ENCODE measurements at places on chromosomes 1 and 21.

DNA sequence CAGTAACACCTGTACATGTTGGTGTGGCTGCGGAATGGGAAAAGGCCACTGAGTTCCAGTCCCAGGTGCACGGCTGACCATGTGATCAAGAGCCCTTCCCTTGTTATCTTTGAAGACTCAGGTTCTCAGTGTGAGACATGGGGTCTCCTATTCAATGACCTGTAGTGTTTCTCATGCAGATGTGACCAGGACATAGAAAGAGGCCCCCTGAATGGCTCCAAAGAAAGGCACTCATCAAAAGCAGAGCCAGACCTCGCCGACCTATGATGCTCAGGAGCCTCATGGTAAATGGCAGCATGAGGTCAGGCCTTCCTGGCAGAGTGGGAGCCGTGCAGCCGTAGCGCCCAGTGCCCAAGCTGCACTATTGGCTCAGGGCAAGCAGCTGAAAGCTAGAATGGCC, 42.3 kb upstream of the HAO2 start:
- no peak for DNase-seq

DNA sequence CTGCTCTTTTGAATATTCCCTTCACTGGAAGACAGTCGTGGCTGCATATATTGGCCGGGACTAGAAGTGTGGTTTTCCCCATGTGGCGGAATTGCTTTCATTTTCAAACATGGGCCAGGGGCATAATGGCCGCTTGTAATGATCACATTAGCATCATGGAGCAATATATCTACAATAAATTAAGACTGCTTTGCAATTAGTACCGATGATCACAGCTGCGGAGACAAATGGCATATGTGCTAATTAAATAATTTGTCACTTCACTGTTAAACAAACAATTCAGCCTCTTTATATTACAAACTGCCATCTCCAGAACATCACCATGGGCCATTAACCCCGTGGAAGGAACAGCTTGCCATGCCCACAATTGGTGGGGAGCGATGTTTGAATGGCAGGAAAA, 68.2 kb upstream of the OLIG2 start:
- DNase-seq = no peak

DNA sequence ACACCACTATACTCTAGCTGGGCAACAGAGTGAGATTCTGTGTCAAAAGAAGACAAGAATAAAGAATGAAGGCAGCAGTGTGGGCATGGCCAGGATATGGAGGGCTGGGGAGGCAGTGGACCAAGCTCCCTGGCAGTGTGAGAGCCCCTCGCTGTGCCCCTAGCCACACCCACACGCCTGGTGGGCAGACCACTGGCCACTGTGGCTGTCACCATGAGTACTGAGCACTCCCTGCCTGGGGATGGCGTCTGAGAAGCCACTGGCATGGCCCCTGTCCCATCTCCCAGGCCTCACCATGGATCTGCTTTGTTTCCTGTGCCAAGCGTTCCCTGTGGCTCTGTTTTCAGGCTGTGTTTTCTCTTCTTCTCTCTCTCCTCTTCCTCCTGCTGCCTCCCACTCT, 51.7 kb downstream of the STUM start:
- DNase-seq = no peak

DNA sequence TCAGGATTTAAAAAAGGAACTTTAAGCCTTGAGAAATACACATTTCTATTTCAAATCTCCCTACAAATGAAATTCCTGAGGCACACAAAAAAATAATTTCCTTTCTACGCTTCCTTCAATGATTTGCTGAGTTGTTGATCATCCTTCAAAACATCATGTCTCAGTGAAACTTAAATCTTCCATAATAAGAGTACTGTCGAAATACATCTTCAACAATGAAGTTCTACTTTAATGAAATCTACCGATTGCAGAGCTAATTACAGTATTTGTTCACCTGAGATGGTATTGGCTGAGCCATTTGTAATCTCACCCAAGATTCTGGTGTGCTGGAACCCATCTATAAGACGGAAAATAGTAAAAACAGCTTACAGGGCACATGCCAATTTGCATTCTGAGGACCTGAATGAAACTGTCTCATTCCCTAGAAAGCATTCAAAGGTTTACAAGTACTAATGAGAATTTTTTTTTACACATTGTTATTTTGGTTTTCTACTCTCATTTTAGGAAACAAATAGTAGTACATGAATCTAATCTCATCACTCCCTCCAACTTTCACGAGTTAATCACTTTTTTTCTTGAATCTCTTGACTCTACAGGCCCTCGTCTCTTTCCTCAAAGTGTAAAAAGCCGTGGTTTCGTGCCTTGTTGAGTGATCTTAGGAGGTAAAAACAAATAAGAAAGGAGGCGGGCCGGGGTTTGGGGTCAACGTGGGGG, 1.1 kb downstream of the CHML start:
- DNase-seq = no peak

DNA sequence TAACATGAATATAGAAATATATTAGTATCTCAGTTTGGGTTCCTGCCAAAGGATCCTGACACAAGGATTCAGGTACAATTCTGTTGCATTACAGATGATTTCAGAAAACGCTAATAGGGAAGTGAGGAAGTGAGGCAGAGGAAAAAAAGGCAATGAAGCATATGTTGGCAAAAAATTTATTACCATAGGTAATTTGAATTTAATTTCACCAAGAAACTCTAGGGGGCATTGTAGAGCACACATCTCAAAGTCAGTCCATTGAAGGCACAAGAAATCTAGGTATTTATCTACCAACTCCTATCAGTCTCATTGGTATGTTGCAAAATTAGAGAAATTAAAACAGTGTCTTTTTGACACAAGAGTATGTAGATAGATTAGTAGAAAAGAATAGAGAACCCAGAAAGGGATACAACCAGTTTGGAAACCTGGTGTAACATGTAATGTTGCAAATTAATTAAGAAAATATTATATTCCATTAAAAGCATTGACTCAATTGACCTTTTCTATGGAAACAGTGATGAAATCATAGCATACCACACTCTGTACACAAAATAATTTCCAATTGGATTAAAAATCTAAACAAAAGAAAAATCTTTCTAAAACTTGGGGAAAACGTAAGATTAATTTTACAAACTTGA, 104.9 kb upstream of the SNX7 start:
- peak; percentile 15 for DNase-seq

DNA sequence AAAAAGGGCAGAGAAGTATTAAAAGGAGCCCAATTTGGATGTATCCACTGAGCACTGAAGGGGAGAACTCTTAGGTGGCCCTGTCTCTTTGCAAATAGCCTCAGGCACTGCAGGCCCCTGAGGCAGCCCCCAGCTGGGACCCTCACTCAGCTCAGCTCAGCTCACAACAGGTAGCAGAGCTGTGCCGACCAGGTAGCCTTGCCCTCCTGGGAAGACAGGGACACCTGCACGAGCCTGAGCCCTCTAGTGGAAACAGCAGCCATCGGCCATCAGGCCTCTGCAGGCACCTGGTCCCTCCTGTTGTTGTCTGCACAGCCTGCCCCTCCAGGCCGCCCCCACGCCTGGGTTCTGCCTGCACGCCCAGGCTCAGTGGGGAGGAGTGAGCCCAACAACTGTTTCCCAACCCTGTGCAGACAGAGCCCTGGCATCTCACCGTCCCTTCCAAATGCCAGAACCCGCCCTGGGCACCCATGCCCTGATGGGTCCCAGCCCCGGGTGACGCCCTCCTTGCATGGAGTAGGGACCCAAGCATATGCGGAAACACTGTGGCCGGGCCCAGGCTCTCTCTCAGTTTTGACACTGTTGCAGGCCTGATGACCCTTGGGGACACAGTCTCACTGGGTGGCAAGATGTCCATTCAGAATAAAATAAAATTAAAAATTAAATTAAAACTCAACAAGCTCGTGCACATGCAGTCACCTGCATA, 60.0 kb upstream of the AJAP1 start:
- DNase-seq = no peak

GRCh38 chr1:2499986-2500596, 24.0 kb downstream of the PLCH2 start:
- no peak for DNase-seq

DNA sequence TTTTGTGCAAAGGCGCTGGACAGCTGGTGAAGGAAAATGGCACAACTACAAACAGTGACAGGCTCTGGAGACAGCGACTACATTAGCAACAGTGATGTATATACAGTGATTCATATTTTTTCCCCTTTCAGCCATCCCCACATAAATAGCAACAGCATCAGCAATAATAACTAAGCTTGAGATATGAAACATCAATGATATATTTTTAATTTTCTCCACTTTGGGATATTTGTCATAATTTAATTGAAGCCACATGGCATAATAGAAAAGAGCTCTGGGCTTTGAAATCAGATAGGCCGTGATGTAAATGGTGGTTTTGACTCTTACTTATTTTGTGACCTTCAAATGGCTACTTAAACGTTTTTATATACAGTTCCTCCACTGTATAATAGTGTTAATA, 764.3 kb upstream of the PRMT6 start:
- DNase-seq = no peak

Data from HFF-Myc (cell line).